ENCODE measurements at places on chromosomes 12 and 14.

DNA sequence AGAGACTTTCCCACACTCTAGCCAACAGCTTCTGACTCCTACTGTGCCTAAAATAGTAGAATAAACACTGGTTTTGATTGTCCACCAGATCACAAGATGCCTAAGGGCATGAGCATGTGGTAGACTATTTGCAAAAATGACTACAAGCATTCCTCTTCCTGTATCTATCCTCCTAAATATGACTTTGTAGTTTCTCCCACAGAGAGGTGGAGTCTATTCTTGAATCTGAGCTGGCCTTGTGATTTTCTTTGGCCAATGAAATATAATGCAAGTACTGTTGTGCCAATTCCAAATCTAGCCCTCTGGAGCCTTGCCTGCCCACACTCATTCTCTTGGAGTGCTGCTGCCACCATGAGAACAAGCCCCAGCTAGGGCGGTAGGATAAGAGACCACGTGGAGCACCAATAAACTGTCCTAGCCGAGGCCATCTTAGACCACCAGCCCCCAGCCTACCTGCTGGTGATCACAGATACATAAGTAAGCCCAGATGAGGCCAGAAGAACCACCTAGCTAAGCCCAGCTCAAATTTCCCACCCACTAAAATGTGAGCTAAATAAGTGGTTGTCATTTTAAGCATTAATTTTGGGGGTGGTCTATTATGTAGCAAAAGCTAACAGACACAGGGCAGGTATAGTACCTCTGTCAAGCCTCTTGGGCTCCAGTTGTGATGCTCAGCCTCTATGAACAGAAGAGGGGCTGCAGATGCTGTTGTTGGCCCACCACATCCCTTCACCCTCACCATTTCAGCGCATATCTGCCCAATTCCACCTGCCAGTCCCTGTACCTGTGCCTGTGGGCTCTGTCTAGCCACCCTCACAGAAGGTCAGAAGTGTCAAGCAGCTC lies 17.9 kb downstream of the ZFP36L1 start:
- no peak for DNase-seq

GRCh38 chr14:76434220-76434619 lies 58.3 kb downstream of the ESRRB start:
- DNase-seq: peak; percentile 60

DNA sequence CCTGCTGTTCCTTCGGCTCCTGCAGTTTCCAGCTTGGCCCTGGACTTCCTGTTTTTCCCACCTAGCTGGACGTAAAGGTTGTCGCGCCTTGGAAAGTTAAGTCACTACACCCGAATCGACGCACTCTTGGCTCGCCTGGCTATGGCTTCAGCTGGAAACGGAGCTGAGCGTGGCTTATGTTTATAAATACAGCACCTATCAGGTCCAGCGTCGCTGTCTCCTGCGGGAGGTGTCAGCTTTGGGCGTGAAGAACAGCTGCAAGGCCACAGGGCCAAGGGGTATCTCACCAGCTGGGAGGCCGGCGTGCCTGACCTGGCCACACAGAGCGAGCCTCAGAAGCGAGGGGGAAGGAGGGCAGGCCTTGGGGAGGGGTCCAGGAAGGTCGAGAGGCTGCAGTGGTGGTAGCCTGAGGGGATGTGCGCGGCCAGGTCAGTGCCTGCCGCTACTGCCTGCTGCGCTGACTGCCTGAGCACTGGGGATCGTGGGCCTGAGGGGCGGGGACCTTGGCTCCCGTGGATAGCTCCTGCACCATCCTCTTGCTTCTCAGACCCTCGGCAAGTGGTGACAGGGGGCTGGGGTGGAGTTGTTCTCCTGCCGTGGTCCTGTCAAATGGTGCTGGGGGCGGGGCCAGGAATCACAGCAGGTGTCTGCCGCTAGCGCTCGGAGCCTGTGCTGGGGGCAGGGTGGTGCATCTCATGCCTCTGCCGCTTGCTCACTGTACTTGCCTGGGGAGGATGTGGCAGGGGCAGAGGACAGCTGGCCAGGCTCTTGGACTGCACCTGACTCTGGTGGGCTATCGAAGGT lies 12.5 kb downstream of the PACS2 start:
- no peak for DNase-seq

- no peak for DNase-seq
Measured at GRCh38 chr12:449203-449602, 10.5 kb upstream of the B4GALNT3 start.

- no peak for DNase-seq
Measured at GRCh38 chr12:115811045-115811444, 466.4 kb downstream of the MED13L start.

DNA sequence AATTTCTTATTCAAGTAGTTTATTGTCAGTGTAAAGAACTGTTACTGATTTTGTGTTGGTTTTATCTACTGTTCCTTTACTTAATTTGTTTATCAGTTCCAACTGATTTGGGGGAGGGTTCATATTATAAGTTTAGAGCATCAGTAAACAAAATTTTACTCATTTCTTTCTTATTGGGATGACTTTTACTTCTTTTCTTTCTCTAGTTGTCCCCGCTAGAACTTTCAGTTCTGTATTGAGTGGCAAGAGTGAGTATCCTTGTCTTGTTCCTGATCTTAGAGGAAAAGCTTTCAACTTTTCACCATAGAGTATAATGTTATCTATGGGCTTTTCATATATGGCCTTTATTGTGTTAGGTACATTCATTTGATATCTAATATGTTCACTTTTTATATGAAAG lies 584.1 kb downstream of the LRFN5 start:
- DNase-seq: no peak

GRCh38 chr12:99911967-99912366 lies 72.8 kb downstream of the ANKS1B start:
- DNase-seq: no peak

GRCh38 chr14:52119030-52119429 lies 50.2 kb upstream of the NID2 start:
- DNase-seq: no peak

- DNase-seq: no peak
Measured at GRCh38 chr14:75487155-75487671, 35.1 kb upstream of the BATF start.

DNA sequence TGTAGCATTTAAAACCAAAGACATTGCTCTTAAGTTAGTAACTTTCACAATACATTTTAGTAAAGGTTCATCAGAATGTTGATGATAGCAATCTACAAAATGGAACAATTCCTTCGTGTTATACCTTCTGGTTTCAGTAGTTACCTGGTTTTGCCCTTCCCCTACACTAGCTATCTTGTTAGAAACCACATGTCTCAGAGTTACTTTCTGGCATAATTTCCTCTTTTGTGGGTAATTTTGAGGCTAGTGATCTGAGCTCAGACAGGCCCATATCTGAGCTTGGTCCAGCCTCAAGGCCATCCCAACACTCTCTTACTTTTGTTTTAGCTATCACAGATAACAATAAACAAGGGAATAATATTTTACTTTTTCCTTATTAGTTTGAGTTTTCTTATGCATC lies 196.9 kb downstream of the KITLG start:
- no peak for DNase-seq
